ENCODE measurements at places on chromosomes 6 and 20.

GRCh38 chr6:111603040-111603439 is 2.6 kb downstream of the TRAF3IP2 start:
- no peak for DNase-seq

GRCh38 chr20:4160761-4161305 is 145.5 kb upstream of the RNF24 start:
- no peak for DNase-seq

DNA sequence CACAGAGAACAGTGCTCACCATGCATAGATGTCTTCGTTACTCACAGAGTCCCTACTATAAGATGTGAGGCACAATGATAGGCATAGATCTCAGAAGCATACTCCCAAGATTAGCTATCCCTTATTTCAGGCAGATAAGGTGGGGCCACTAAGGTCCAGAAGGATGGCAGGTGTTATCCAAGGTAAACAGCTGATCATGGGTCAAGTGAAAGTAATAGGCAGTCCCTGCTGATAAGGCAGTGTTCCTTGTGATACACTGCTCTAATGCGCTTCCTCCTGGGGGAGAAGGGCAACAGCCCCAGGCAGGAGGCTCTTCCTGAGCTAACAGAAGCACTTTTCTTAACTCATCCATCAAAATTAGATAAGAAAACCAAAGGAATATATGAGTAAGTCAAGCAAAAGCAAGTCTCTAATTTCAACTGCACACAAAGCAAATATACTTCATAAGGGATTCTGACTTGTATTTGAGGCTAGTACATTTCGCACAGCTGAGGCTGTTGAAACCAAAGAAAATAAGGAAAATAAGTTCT is 42.2 kb downstream of the METTL24 start:
- DNase-seq = no peak

DNA sequence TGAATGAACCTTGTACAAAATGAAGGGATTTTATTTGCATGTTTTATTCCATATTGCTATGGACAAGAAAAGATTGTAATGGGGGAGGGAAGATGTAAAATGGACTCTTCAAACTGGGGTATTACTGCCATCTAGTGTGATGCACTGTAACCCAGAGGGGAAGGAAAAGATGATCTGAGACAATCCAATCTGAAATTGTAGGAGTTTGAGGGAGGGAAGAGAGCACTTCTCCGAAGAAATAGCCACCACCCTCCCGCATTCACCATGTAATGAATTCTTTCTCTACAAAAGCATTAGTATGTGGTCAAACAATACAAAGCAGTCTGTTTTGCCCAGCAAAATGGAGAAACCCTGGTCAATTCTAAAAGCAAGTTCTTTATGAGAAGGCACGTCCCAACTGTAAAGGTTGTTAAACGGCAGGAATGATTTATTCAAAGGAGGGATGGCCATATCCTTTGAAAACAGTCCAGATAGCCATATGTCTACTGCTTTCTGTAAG is 679.5 kb upstream of the NRSN1 start:
- no peak for DNase-seq

DNA sequence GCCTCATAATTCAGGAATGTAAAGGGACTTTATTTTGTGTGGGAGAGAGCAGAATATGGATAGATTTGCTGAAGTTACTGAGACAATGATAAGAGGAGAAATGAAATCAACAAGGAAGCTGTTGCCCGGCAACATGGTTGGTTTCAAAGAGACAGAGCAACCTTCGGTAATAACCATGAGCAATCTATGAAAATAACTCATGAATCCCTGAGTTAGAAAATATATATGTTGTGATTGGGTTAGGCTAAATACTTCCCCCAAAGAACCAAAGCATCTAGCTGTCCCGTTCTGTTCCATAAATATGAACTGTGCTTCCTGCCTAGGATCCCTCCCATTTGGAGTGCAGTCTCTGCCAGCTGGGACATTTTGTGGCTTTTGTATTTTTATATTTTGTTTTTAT is 23.1 kb downstream of the SERPINB1 start:
- DNase-seq = no peak

GRCh38 chr6:154408891-154409500 is 52.4 kb upstream of the IPCEF1 start:
- no peak for DNase-seq

GRCh38 chr6:157037165-157037564 is 260.0 kb downstream of the ARID1B start:
- no peak for DNase-seq

DNA sequence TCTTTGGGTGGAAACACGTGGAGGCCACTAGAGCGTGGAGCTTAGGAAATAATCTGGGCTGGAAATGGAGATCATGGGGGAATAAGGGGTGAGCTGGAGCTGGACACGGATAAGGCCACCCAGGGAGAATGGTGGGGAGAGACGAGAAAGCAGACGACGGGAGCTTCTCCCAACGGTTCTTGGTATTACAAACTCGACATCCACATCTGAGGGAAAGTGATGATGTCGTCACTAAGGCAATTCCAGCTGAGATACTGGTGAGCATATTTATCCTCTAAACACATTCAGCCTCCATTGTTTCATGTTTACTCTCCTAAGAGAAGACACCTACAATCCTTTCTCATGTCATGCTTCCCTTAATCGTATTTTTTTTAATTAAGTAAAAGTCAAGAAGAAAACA is 50.2 kb upstream of the SNX9 start:
- DNase-seq = no peak

GRCh38 chr20:37538003-37538402 is 10.3 kb upstream of the BLCAP start:
- DNase-seq = peak; percentile 9

DNA sequence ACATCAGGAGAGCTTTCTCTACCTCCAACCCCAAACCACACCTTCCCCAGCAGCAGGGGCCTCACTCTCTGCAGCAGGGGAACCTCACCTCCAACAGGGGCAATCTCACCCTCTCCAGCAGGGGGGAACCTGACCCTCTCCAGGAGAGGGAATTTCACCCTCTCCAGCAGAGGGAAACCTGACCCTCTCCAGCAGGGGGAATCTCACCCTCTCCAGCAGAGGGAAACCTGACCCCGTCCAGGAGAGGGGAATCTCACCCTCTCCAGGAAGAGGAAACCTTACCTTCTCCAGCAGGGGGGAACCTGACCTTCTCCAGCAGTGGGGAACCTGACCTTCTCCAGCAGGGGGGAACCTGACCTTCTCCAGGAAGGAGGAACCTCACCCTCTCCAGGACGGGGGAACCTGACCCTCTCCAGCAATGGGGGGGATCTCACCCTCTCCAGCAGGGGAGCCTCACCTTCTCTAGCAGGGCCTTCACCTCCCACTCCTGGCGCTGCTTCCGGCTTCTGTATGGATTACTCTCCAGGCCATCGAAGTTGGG is 3.1 kb downstream of the B3GALT4 start:
- no peak for DNase-seq

- no peak for DNase-seq
These were observed 777.5 kb upstream of the EPHA7 start for GRCh38 chr6:94196891-94197290.

- no peak for DNase-seq
These were observed 1.1 kb upstream of the TREML1 start for GRCh38 chr6:41155132-41155805.

DNA sequence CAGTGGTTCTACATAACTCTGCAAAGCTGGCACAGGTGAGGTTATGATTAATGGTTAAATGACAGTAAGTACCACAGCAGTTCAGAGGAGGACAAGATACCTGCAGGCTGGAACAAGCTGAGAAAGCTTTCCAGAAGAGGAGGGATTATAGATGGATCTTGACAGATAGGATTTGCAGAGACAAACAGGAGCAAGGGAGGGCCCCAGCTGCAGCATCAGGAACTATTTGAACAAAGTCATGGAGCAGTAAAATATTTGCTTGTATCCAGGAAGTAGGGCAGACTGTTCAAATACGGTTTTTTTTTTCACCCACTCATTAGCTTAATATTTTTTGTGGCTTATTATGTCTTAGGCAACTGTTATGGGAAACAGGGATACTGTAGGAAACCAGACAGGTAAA is 144.4 kb upstream of the MAN1A1 start:
- DNase-seq = no peak

GRCh38 chr20:24735263-24735662 is 213.8 kb upstream of the CST7 start:
- no peak for DNase-seq

GRCh38 chr6:143941852-143942627 is 66.0 kb downstream of the PLAGL1 start:
- DNase-seq = no peak

- DNase-seq = no peak
These were observed 75.5 kb upstream of the SCP2D1 start for GRCh38 chr20:18738055-18738454.

- no peak for DNase-seq
These were observed 28.3 kb downstream of the SMPDL3A start for GRCh38 chr6:122817358-122817757.

DNA sequence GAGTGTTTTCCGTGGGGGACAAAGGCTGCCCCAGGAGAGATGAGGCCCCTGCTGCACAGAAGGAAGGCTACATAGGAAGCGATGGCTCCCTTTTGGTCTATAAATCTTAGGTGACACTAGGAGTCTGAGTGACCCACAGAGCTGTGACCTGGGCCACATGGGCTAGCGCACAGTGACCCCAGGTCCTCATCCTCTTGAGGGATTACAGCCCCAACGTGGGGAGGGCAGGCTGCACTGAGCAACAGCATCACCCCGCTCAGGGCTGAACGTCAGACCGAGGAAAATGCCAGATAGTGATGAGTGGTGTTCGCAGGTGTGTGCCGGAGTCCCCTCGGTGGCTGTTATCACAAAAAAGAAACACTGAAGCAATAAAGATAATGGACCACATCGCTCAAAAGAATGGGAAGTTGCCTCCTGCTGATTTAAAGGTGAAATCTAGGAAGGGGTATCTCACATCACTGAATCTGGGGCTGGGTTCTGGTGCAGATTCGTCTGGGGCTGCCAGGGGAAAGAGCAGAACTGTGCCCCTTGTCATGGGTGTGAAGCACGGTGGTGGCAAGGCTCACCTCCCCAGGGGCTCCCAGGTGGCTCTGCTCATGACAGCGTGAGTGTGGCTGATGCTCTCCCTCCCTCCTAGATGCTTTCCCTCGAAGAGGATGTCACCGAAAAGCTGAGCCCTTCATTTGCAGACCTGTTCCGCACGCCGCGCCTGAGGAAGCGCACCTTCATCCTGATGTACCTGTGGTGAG is 14.5 kb downstream of the SLC22A1 start:
- DNase-seq = peak; percentile 82

- no peak for DNase-seq
These were observed 455.7 kb downstream of the PLCB1 start for GRCh38 chr20:8587810-8588209.

GRCh38 chr20:38685853-38686473 is 38.3 kb upstream of the SLC32A1 start:
- DNase-seq = no peak

DNA sequence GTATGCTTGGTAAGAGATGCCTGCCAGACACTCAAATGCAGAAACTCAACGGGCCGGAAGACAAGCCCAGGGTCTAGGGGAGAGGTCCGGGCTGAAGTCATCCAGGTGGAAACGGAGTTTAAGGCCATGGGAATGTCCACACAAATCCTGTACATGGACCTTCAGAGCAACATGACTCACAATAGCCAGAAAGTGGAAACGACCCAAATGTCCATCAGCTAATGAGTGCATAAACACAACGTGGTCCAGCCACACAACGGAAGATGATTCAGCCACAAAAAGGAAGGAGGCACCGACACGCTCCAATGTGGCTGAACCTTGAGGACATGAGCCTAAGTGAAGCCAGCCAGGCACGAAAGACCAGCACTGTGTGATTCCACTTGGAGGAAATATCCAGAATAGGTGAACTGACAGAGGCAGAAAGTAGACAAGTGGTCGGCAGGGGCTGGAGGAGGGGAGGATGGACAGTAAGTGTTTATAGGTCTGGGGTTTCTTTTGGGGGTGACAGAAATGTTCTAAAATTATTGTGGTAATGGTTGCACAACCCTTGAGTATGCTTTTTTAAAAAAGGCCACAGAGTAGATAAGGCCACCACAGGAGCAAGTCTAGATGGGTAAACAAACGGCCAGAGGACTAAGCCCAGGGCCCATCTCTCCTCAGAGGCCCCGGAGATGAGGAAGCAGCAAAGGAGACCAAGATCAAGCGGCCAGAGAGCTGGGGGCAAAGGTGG is 105.6 kb downstream of the PREX1 start:
- no peak for DNase-seq

GRCh38 chr6:143896126-143896860 is 32.0 kb downstream of the ZC2HC1B start:
- DNase-seq = no peak

GRCh38 chr6:42140032-42140431 is 2.4 kb downstream of the C6orf132 start:
- DNase-seq = no peak

DNA sequence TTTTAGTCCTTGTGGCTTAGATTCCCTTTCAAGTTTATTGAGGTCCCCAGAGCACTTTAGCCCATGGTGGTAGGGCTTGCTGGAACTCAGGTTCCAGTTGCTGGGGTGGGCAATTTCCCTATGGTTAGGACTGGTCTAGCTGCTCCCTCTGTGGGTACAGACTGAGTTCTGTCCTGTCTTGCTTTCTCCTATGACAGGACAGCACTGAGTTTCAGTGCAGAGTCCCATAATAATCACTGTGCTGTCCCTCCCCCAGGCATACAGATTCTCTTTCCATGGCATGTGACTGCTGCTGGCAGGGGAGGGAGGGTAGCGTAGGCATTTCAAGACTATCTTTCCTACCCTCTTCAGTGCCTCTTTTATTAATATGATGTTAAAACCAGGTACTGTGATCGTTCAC is 17.1 kb upstream of the ERVFRD-1 start:
- DNase-seq = no peak

DNA sequence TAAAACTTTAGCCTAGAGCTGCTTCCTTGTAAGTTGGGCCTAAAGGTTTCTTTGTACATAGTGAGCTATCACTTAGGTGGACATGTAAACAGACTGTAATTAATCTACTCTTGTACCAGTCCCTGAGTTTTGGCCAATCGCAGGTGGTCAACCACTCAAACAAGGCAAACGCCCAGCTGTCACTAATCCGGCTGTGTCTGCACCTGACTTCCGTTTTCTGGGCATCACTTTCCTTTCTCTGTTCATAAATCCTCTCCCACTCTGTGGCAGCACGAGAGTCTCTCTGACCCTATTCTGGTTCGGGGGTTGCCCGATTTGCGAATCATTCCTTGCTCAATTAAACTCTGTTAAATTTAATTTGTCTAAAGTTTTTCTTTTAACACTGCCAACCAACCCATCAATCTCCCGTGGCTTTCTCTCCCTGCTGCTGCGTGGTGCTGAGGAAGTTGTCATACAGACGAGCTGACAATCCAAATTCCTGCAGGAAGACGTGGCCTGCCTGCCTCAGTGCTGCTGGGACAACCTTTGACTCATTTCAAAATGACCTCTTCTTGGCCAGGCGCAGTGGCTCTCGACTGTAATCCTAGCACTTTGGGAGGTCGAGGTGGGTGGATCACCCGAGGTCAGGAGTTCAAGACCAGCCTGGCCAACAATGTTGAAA is 206.3 kb downstream of the QKI start:
- DNase-seq = no peak

GRCh38 chr6:69796073-69796641 is 653 bp downstream of the LMBRD1 start:
- DNase-seq = no peak

DNA sequence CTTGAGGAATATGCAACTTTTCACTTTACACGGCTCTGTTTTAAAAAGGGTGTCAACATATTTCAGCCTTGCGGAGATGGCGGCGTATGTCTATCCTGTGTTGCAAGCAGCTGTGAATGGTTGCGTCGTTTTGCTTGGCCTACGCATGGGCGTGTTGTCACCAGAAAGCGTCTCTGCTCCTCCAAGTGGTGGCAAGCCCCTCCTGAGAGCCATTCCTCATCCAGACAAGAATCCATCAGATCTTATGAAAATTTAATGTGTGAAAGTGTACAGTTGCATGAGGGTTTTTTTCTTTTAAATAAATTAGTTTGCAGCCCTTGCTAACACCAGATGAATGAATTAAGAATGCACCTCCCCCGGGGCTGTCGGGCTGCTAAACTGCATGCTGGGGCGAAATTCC is 114.4 kb downstream of the PHACTR3 start:
- no peak for DNase-seq

Data from mesenteric fat pad (tissue), 1 donor.